ENCODE measurements at places on chromosomes 16 and 17.

DNA sequence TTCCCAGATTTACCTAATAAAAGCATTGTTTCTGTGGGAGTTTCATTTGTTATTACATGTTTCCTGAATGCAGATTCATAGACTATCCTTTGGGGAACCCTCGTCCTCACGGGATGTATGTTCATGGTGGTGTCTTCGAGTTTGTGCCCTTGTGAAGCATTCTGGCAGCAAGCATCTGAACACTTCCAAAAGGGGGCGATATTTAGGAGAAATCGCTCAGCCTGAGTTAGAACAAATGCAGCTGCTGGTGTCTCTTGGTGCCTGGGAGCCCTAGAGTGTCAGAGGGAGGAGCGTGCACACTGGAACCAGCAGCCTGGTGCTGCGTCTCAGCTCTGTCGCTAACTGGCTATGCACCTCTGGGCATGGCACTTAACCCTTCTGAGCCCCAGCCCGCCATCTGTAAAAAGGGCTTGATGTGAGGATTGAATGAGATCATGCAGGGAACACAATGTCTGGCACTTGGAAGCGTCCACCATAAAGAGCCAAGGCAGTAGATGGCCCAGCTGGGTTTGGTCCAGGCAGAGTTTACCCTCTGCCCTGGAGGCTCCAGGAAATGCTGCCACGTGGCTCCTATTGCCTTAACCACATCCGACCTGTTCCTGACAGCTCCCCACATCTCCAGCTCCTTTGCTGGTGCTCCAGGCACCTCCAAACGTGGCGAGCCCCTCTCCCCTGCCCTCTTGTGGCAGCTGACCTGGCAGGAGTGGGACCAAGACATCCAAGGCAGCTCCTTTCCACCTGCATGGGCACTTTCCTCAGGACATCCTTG, 25.0 kb upstream of the C16orf78 start:
- no peak for DNase-seq

DNA sequence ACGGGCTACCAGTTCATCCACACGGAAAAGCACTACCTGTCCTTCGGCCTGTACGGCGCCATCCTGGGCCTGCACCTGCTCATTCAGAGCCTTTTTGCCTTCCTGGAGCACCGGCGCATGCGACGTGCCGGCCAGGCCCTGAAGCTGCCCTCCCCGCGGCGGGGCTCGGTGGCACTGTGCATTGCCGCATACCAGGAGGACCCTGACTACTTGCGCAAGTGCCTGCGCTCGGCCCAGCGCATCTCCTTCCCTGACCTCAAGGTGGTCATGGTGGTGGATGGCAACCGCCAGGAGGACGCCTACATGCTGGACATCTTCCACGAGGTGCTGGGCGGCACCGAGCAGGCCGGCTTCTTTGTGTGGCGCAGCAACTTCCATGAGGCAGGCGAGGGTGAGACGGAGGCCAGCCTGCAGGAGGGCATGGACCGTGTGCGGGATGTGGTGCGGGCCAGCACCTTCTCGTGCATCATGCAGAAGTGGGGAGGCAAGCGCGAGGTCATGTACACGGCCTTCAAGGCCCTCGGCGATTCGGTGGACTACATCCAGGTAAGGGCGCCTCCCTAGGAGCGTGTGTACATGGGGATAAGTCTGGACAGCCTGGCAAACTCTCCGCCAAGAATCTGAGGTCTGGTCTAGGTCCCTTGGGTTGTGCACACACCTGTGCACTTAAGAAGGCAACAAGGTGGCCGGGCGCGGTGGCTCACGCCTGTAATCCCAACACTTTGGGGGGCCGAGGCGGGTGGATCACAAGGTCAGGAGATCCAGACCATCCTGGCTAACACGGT, 4.2 kb downstream of the HAS3 start:
- DNase-seq: no peak

- no peak for DNase-seq
Measured at GRCh38 chr16:3118204-3118790, 5.9 kb downstream of the ZNF205 start.

GRCh38 chr17:72104863-72105234, 16.0 kb upstream of the SOX9 start:
- DNase-seq: no peak

GRCh38 chr16:5461574-5461973, 364.0 kb upstream of the EEF2KMT start:
- no peak for DNase-seq

DNA sequence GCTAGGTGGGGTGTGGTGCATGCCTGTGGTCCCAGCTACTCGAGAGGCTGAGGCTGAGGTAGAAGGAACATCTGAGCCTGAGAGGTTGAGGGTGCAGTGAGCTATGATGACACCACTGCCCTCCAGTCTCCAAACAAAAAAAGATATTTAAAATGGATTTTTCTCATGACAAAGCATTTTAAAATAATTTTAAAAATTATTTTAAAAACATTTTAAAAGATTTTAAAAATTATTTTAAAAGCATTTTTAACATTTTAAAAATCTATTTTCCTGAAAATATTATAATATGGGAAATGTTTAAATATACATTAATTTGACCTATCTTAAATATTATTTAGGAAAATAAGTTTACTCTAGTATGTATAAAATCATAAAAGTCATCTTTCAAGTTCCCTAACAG, 26.8 kb downstream of the MED13 start:
- no peak for DNase-seq

GRCh38 chr17:7959503-7960253, 27.7 kb downstream of the CNTROB start:
- DNase-seq: no peak

DNA sequence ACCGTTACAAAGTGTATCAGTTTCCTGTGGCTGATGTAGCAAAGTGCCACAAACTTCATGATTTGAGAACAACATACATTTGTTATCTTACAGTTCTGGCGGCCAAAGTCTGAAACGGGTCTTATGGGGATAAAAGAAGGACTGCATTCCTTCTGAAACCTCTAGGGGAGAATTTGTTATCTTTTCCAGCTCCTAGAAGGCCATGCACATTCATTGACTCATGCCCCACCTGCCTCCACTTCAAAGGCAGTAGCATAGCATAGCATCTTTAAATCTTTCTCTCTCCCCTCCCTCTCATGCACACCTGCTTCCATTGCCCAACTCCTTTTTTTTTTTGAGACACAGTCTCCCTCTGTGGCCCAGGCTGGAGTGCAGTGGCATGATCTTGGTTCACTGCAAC, 190.7 kb upstream of the DYNLRB2 start:
- DNase-seq: no peak

DNA sequence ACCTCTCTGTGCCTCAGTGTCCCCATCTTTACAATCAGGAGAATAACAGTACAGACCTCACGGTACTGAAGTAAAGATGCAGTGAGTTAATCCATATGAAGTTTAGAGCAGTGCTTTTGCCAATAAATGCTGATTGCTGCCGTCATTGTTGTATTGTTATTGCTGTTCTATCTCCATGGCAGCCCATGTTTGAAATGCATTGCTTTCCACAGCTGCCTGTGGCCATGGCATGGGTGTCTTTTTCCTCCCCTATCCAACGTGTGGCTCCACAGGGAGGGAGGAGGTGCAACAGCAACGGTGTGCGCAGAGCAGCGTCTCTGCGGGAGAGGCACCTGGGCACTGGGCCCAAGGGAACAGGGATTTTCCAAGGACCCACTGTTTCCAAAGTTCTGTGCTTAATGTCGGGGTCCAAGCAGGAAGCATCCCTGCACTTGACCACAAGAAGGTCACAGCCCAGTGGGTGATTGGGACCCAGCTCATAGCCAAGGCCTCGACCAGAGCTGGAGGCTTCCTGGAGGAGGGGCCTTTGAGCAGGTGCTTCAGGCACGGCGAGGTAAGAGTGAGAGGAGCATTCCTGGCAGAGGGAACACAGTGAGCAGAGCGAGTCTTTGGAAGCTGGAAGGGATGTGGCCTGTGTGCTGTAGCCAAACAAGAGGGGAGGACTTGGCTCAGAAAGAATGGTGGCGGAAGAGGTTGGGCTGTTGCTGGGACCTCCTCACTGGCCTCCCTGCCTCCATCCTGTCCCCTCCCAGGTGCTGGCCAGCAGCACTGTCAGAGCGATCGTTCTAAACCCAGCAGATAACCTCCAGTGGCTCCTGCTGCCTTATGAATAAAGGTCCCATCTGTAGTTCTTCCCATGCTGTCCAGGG, 3.9 kb downstream of the RAI1 start:
- no peak for DNase-seq

DNA sequence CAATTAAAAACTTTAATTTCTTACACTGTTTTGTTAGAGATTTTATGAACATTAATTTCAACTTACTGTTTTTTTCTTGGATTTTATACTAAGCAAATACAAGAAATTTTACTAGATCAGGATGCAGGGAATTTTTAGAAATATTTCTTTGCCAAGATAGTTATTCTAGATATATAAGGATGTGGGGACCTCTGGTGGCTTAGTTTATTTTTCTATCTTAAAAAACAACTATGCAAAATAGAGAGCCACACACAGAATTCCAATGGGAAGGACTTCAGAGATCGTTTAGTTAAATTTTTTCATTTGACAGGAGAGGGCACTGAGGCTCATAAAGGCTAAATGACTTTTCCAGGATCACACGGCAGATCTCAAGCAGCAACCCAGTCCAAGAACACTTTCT, 23.0 kb upstream of the CAPNS2 start:
- no peak for DNase-seq

DNA sequence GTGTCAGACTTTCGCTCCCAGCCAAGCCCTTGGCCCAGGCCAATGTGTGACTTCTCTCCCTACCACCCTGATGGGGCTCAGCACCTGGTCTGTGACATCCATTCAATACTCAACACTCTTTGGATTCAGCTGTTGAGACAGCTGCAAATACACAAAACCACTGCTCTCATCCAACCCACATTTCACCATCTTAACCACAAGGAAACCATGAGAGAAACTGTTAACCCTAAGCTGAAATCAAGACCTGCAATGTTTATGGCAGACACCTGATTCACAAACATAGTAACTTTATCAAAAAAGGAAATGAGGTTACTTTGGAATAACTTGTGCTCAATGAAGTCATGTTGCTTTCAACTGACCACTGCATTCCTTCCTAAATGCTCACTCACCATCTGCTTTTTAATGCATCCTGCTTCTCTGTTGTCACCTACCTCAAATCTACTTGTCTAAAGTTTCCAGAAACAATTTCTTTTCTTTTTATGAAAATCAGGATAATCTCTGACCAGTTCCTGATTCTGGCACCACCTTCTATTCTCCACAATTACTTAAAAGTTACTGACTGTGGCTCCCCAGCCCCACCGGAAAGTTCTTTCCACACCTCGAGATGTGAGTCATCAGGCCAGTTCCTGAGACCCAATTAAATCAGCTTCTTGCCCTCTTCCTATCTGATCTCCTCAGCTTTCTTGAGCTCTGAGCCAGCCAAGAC, 88.2 kb downstream of the NOG start:
- DNase-seq: no peak

Data from activated naive CD8-positive, alpha-beta T cell treated with anti-CD3 and anti-CD28 coated beads, Interleukin-2, amount 50 U/mL, for 16 hours (primary cell).